ENCODE measurements at places on chromosomes 11 and 22. TPM values are rescaled to one million over a fixed set of nuclear protein-coding genes. Genes with fewer than 3 reads are reported as not detected.

- no peaks in the 10 kb centered on the region for H3K36me3 ChIP-seq
- H3K27ac ChIP-seq, result no peak overlapping the region
- peaks cover 7% of the 10 kb centered on the region for H3K27me3 ChIP-seq
- peaks cover 16% of the 10 kb centered on the region for H3K4me1 ChIP-seq
- DNase-seq, result no peak
Observed at GRCh38 chr11:123354371-123354975, 75.6 kb upstream of the GRAMD1B start.

- H3K4me3 ChIP-seq, result no peak overlapping the region
- no peak overlapping the region for H3K27ac ChIP-seq
- DNase-seq, result no peak
- no peaks in the 10 kb centered on the region for H3K4me1 ChIP-seq
- H3K27me3 ChIP-seq, result no peaks in the 10 kb centered on the region
Observed at GRCh38 chr11:65672180-65672860, 9.6 kb upstream of the RELA start.

DNA sequence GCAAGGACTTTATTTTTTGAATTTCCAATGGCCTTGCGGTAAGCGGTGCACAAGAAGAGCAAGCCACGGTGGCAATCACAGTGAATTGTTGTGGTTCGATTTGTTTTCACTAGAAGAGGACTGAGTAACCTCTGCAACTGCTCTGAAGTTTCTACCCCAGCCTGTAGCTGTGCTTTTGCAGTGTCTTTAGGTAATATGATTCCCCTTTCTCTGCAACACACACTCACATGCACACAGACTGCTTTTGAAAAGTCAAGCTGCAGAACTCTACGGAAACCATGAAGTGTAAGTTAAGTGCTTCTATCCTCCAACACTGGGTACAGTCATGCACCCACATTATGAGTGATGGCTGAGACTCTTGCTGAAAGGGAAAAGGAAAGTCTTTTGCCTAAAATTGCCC is 38.4 kb downstream of the CD44 start:
- no peak overlapping the region for H3K27ac ChIP-seq
- DNase-seq, result peak; percentile 73
- H3K4me3 ChIP-seq, result no peak overlapping the region

Gene MAJIN
- not detected for total RNA-seq

Gene ZNF280A
- total RNA-seq, result not detected

Gene KAT5
- 155 TPM for total RNA-seq

Gene CCDC116
- 0.43 TPM for total RNA-seq

Measured in natural killer cell (primary cell).